ENCODE measurements at places on chromosomes 2 and 18. TPM values are rescaled to one million over a fixed set of nuclear protein-coding genes. Genes with fewer than 3 reads are reported as not detected.

DNA sequence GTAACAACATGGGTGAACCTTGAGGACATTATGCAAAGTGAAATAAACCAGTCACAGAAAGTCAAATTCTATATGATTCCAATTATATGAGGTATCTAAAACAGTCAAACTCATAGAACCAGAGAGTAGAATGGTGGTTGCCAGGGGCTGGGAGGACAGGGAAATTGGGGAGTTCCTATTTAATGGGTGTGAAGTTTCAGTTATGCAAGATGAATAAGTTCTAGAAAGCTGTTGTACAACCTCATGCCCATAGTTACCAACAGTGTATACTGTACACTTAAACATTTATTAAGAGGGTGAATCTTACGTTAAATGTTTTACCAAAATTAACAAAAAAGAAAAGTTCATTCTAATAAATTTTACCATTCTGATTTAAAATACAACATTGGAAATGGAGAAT, 92.7 kb upstream of the WDSUB1 start:
- DNase-seq, result no peak
- H3K27ac ChIP-seq, result no peak overlapping the region
- no peaks in the 10 kb centered on the region for H3K4me1 ChIP-seq
- peaks cover 17% of the 10 kb centered on the region for H3K36me3 ChIP-seq
- H3K27me3 ChIP-seq, result no peaks in the 10 kb centered on the region

DNA sequence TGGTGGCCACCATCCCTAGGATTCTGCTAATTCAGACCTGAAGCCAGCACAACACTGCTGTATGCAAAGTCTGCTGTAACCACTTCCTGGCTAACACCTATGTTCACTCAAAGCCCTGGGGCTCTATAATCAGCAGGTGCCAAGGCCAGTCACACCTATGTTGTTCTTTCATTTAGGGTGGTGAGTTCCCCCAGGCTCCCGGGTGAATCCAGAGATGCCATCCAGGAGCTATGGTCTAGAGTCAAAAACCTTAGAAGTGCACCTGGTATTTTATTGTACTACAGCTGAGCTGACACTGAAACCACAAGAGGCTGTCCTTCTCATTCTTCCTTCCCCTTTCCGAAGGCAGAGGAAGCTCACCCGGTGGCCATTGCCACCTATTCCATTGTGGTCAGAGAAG, 46.2 kb upstream of the CCDC141 start:
- no peak overlapping the region for H3K4me3 ChIP-seq
- H3K36me3 ChIP-seq, result no peaks in the 10 kb centered on the region

DNA sequence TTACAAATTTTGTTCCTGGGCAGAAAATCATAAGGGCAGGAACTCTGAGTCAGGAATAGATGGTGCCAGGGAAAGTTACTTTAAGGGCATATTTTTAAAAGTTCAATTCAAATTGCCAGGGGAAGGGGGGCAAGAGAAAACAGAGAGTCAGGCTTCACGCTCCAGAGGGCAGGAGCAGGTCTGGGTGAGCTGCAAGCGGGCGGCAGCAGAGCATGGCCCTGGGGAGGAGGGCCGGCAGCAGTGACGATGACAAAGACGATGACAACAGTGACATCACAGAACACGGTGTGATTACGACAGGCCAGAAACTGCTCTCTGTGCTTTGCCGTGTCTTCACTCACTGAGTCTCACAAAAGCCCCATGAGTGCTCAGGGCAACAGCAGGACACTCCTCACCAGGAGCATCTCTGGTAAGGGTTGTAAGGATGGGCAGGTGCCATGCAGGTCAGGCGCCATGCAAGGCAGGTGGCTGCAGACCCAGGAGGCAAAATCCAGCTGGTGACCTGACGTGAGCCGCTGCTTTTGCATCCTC, 23.3 kb downstream of the CHST10 start:
- H3K4me1 ChIP-seq, result no peaks in the 10 kb centered on the region
- no peaks in the 10 kb centered on the region for H3K27me3 ChIP-seq

The KRCC1 gene
- total RNA-seq, result 28.4 TPM

The DSC2 gene
- 68.8 TPM for total RNA-seq

The POTEI gene
- not detected for total RNA-seq

The TWIST2 gene
- 41.3 TPM for total RNA-seq

The GPR39 gene
- 38.5 TPM for total RNA-seq

- peak overlapping the region; percentile 99 for H3K27ac ChIP-seq
- no peak for DNase-seq
- H3K4me3 ChIP-seq, result peak overlapping the region; percentile 86
- no peaks in the 10 kb centered on the region for H3K36me3 ChIP-seq
- H3K27me3 ChIP-seq, result no peaks in the 10 kb centered on the region
These were observed 529 bp downstream of the SEMA4C start for GRCh38 chr2:96869281-96869821.

The BCL11A gene
- 58.6 TPM for total RNA-seq

- H3K27ac ChIP-seq, result no peak overlapping the region
- H3K27me3 ChIP-seq, result no peaks in the 10 kb centered on the region
- H3K36me3 ChIP-seq, result no peaks in the 10 kb centered on the region
- DNase-seq, result peak; percentile 58
These were observed 66.0 kb downstream of the TCF4 start for GRCh38 chr18:55522011-55522410.

GRCh38 chr2:215930505-215931253, 82.7 kb downstream of the MREG start:
- no peak overlapping the region for H3K4me3 ChIP-seq
- H3K36me3 ChIP-seq, result no peaks in the 10 kb centered on the region
- H3K27ac ChIP-seq, result no peak overlapping the region
- no peak for DNase-seq

The TUBA4B gene
- not detected for total RNA-seq

DNA sequence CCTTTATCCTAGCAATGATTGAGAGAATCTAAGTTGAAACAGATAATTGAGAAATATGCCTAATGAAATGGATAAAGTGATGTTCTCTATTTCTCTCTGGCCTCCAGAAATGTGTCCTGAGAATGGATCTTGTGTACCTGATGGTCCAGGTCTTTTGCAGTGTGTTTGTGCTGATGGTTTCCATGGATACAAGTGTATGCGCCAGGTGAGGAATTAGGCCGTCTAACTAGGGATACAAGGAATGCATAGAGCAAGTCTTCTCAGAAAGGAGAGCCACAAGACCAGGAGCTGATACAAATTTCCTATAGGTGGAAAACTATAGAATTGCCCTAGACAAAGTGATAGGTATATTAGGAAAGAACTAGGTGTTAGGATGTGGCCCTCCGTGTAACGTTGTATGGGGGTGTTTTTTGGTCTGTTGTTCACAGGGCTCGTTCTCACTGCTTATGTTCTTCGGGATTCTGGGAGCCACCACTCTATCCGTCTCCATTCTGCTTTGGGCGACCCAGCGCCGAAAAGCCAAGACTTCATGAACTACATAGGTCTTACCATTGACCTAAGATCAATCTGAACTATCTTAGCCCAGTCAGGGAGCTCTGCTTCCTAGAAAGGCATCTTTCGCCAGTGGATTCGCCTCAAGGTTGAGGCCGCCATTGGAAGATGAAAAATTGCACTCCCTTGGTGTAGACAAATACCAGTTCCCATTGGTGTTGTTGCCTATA, 592 bp upstream of the CAD start:
- H3K4me3 ChIP-seq, result peak overlapping the region; percentile 63
- H3K27ac ChIP-seq, result peak overlapping the region; percentile 48
- H3K36me3 ChIP-seq, result peaks cover 7% of the 10 kb centered on the region

- H3K27ac ChIP-seq, result no peak overlapping the region
- no peaks in the 10 kb centered on the region for H3K36me3 ChIP-seq
- DNase-seq, result no peak
- H3K4me3 ChIP-seq, result no peak overlapping the region
- no peaks in the 10 kb centered on the region for H3K4me1 ChIP-seq
These were observed 497.2 kb upstream of the NETO1 start for GRCh38 chr18:73365018-73365417.

- DNase-seq, result no peak
- H3K27ac ChIP-seq, result no peak overlapping the region
- H3K36me3 ChIP-seq, result no peaks in the 10 kb centered on the region
- no peaks in the 10 kb centered on the region for H3K27me3 ChIP-seq
- no peak overlapping the region for H3K4me3 ChIP-seq
These were observed 31.7 kb upstream of the TMEM247 start for GRCh38 chr2:46447649-46448048.

DNA sequence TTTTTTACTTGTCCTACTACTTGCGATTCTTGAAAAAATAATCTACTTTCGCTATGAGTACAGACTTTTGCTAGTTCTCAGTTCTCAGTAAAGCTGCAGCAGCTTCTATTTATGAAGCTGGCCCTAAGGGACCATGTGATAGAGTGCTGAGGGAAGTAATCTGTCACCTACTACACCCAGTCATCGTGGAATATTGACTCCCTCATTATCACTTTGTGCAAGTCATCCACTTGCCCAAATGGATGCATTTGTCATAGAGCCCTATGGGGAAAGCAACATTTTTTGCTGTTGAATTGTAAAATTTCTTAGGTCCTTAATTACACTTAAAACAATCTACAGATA, 1919.8 kb downstream of the SUCLG1 start:
- no peak overlapping the region for H3K4me3 ChIP-seq
- no peaks in the 10 kb centered on the region for H3K4me1 ChIP-seq
- no peaks in the 10 kb centered on the region for H3K27me3 ChIP-seq
- H3K27ac ChIP-seq, result no peak overlapping the region

- no peaks in the 10 kb centered on the region for H3K4me1 ChIP-seq
- no peaks in the 10 kb centered on the region for H3K27me3 ChIP-seq
- no peaks in the 10 kb centered on the region for H3K36me3 ChIP-seq
- no peak for DNase-seq
- no peak overlapping the region for H3K4me3 ChIP-seq
These were observed 157.4 kb downstream of the FBXO15 start for GRCh38 chr18:73990258-73990657.

The TUBA3E gene
- total RNA-seq, result not detected

DNA sequence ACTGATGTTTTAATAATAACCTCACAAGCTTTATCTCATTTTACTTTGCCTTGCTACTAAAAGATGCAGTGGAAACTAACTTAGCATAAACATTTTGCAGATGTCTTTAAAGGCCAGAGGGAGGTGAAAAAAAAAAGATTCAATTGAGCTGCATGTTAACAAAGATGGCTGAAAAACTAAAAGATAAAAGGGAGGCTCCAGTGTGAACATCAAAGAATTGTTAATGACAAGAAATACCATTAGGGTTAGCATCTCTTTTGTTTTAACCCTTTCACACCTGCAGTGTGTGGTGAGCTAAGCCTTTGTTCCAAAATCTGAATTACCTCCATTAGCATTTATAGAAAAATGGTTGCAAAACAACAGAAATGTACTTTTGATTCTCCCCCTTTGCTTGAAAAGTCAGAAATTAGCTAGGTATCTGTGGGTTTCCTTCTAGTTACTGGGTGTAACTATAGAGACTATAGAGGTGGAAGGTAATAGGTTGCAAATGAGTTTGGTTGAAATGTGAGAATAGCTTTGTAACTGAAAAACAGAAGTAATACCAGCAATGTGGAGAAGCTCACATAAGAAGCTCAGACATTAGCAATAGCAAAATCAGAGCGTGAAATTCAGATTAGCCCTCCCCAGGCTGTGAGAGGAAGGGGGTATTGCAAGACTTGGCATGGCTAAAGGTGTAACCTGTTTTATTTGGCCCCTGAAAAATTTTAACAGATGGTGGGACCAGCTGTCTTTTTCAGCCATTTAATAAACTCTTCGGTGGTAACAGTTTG, 34.8 kb upstream of the SP5 start:
- no peak for DNase-seq
- no peak overlapping the region for H3K4me3 ChIP-seq
- H3K4me1 ChIP-seq, result no peaks in the 10 kb centered on the region
- H3K36me3 ChIP-seq, result no peaks in the 10 kb centered on the region
- H3K27ac ChIP-seq, result no peak overlapping the region
- no peaks in the 10 kb centered on the region for H3K27me3 ChIP-seq

- no peaks in the 10 kb centered on the region for H3K4me1 ChIP-seq
- no peak overlapping the region for H3K4me3 ChIP-seq
- no peak overlapping the region for H3K27ac ChIP-seq
- no peak for DNase-seq
- H3K36me3 ChIP-seq, result no peaks in the 10 kb centered on the region
- no peaks in the 10 kb centered on the region for H3K27me3 ChIP-seq
These were observed 236.0 kb upstream of the SPHKAP start for GRCh38 chr2:228417526-228417925.

- no peaks in the 10 kb centered on the region for H3K36me3 ChIP-seq
- no peak overlapping the region for H3K27ac ChIP-seq
- H3K4me3 ChIP-seq, result no peak overlapping the region
- H3K4me1 ChIP-seq, result peaks cover 10% of the 10 kb centered on the region
- H3K27me3 ChIP-seq, result no peaks in the 10 kb centered on the region
These were observed 119.9 kb upstream of the COPS8 start for GRCh38 chr2:236965841-236966096.

The UGT1A5 gene
- 24.2 TPM for total RNA-seq

DNA sequence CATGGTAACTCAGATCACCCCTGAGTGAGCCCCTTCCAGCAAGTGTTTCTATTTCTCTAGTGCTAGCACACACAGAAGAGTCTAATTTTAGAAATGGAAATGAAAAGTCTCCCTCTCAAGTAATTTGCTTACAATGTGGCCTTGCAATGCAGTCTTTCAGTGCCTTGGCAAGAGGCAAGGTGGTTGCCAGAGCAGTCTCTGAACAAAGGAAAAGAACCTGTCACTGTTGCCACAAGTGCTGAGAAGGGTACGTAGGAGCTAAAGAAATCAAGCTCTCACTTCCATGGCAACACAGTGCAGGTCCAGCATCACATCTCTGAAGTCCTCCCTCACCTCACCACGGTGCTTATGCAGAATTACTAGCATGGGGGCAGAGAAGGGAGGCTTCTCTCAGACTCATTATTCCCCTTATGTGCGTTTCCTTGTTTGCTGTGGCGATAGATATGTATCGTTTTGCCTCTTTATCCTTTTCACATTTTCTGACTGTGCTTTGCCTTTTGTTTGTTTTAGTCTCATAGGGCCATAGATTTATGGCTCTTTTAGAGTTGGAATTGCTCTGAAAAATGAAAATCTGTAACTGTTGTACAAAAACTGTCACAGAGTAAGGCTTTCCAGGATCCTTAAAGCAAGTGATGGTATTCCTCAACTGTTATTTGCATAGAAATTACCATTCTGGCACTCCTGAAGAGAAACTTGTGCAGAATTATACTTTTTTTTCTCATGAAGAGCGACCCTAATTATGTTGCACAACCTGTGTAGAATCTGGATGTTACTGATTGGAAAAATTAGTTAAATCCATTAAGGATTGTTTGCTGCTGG, 164.8 kb downstream of the CCDC85A start:
- no peak overlapping the region for H3K4me3 ChIP-seq
- H3K27ac ChIP-seq, result no peak overlapping the region

- DNase-seq, result no peak
- no peaks in the 10 kb centered on the region for H3K4me1 ChIP-seq
- peaks cover 17% of the 10 kb centered on the region for H3K36me3 ChIP-seq
- H3K27ac ChIP-seq, result no peak overlapping the region
- H3K4me3 ChIP-seq, result no peak overlapping the region
These were observed 82.9 kb downstream of the POLR1A start for GRCh38 chr2:86022661-86023365.

The CTAGE1 gene
- not detected for total RNA-seq

DNA sequence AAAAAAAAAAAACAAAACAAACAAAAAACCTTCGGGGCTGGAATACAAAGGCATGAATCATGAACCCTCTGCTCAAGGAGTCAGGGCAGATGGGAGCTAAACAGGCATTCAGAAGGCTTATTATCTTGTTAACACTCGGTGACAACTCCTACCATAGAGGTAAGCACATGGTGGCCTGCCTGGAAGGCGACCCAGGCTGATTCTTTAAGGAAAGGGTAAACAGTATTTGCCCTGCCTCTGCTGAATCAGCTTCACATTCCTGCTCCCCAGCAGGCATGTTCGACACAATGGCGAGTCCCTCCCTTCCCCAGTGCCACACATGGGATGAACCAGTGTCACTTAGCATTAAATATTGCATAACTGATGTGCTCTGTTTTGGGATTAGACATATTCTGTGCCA, 191.9 kb downstream of the ARL4C start:
- H3K4me1 ChIP-seq, result no peaks in the 10 kb centered on the region
- no peaks in the 10 kb centered on the region for H3K27me3 ChIP-seq
- no peaks in the 10 kb centered on the region for H3K36me3 ChIP-seq
- DNase-seq, result no peak
- H3K4me3 ChIP-seq, result no peak overlapping the region

All from Peyer's patch (tissue), 4 donors.